ENCODE measurements at places on chromosomes 5 and 9.

DNA sequence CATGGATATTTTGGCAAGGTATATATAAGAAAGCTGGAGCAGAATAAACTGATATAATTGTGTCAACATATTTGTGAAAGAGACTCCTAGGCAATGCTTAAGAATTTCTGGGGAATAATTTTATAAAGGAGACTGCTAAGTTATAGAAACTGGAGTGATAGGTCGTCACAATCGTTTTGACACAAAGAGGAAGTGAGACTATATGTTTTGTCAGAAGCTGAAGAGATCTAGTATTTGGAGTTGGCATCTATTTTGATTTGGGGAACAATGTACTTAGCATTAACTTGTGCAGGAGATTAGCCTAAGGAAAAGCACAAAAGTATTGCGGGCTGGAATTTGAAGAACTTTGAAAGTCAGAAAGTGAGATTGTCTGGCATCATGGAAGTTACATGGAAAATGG lies 582.5 kb downstream of the TAF11L14 start:
- no peak for DNase-seq

- no peak for DNase-seq
Measured at GRCh38 chr5:59575648-59576445, 317.7 kb downstream of the PDE4D start.

- no peak for DNase-seq
Measured at GRCh38 chr9:27407491-27407890, 110.5 kb upstream of the EQTN start.

DNA sequence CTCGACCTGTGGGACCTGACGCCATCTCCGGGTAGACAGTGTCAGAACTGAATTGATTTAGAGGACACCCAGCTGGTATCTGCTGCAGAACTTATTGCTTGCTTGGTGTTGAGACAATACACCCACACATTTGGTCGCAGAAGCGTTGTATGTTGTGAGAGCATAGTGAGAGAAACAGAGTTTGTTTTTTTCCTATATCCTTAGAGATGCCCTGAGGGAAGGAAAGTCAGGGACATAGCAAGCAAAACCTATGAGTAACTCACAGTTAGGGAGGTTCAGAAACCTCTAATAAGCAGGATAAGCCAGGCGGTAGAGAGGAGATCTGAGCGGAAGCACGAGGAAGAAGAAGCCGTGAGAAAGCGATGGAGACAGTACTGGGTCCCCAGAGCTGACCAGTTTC lies 59.8 kb downstream of the PTCD2 start:
- DNase-seq, result no peak
